ENCODE measurements at places on chromosomes 2 and 18.

- DNase-seq, result no peak
Measured at GRCh38 chr2:81235601-81236000, 931.0 kb upstream of the LRRTM1 start.

GRCh38 chr2:181304011-181304844 lies 153.0 kb upstream of the ITGA4 start:
- DNase-seq, result no peak

GRCh38 chr18:713135-713490 lies 683 bp upstream of the ENOSF1 start:
- DNase-seq, result no peak

DNA sequence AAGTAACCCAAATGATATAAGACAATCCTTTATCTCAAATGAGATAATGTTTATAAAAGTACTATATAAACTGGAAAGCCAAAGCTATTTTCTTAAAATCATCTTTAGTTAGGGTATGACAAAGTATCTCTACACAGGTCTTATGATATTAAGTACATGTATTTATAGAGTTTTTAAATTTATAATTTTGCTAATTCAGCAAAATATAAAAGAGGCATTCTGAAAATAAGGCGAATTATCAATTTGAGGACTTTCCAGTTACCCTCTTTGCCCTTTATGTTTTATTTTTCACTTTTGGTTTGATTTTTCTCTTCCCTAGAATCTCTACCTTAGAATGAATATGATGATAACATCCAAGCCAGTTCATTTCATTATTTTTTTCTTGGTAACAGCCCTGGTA lies 115.2 kb downstream of the ZNF521 start:
- no peak for DNase-seq

- DNase-seq, result no peak
Measured at GRCh38 chr2:97732436-97733340, 19.3 kb downstream of the ZAP70 start.

- no peak for DNase-seq
Measured at GRCh38 chr2:33839791-33840190, 240.7 kb upstream of the FAM98A start.

GRCh38 chr2:222993920-222994650 lies 57.9 kb upstream of the KCNE4 start:
- no peak for DNase-seq

GRCh38 chr2:167957662-167958061 lies 289.7 kb downstream of the STK39 start:
- no peak for DNase-seq
